ENCODE measurements at places on chromosomes 11 and 22.
A peak's percentile ranks its signal among the peaks of the same experiment; 100 is the strongest.

DNA sequence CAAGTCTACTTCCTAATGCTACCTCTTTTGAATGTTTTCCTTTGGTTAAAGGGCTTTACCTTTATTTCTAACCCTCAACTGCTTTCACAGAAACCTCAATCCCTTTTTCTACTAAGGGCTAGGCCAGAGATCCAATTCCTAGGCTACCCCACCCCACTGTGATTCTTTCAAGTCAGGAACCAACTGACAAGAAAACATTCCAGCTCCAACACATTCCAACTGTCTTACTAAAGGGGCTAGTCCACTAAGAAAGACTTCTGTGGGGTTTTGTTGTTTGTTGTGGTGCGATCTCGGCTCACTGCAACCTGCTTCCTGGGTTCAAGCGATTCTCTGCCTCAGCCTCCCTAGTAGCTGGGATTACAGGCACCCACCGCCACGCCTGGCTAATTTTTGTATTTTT lies 151.3 kb downstream of the APOL5 start:
- no peak for DNase-seq

- DNase-seq = no peak
Measured at GRCh38 chr22:25406510-25407210, 157.8 kb upstream of the GRK3 start.

GRCh38 chr11:20658135-20658534 lies 11.3 kb upstream of the NELL1 start:
- DNase-seq = no peak

GRCh38 chr22:24040946-24041345 lies 29.8 kb downstream of the CABIN1 start:
- DNase-seq = no peak

- no peak for DNase-seq
Measured at GRCh38 chr11:120546312-120547205, 35.0 kb downstream of the GRIK4 start.

- peak; percentile 90 for DNase-seq
Measured at GRCh38 chr11:64846998-64847666, 2.7 kb upstream of the CDC42BPG start.

Measured in CD4-positive, alpha-beta T cell treated with Interleukin-6 at 100 ng/mL for 8 hours (primary cell).